ENCODE measurements at places on chromosomes 2 and 18.

DNA sequence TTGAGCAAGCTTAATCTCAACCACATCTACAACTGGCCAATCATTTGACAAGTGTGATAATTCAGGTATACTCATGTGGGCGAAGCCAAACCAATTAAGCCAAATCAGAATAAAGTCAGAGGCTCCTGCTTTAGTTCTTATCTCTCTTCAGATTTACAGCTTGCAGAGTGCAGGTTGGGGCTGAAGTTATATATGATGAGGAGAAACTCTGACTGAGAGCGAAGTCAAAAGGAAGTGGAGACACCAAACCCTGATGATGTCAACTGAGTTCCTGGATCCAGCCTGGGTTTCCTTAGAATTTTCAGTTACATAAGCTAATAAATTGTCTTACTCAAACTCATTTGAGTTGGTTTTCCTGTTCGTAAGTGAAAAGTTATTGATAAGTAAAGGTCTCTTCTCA is 73.9 kb downstream of the ASXL2 start:
- DNase-seq: no peak

DNA sequence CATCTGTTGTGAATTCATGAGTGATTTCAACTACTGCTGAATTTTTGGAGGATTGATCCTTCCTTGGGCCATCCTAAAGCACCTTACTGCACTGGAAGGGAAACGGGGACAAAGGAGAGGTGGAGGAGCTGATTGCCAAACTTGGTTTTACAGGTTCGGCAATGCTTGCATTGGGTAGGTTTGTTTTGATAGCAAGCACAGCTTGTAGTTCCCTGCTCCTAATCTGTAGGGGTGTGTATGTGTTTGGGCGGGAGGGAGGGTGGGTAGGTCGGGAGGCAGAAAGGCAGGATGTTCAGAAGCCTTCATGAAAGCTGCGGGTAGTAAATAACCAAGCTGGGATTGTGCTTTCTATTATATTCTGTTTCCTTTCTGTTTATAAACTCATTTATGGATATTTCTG is 24.6 kb downstream of the PHLPP1 start:
- DNase-seq: no peak

DNA sequence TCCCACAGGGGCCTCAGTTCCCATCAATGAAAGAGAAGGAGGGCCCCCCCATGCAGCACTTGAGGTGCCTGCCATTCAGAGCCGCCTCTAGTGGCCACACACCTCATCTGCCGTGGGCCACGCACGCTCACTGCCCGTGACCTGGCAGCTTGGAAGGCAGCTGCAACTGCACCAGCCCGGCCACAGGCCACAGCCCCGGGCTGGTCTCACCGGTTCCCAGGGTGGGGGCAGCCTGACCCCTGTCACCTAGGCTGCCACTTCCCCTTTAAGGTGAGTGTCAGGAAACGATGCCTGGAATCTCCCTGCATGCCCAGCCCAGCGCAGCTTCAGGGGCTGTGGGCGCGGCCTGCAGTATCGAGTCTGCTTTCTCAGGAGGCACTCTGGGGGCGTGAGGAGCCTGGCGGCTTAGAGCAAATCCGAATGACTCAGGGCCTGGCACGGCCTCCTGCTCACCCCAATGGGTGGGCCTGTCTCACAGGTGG is 2.6 kb downstream of the MAB21L4 start:
- DNase-seq: no peak

GRCh38 chr2:188675391-188676009 is 298.7 kb upstream of the COL3A1 start:
- DNase-seq: no peak

DNA sequence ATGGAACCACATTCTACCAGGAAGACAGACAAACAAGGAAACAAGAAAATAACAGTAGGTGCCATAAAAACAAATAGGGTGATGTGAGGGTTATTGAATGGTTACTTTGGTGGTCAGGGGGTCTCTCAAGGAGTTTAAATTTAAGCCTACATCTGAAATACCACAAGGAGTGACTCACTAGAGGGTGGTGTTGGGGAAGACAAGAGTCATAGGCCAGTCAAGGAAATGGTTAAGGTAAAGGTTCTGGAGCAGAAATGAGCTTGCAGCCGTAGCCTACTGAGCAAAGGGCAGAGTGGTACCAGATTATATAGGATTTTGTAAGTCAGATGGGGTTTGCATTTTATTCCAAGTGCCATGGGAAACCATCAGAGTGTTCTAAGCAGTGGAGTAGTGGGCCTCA is 135.6 kb upstream of the DAPL1 start:
- no peak for DNase-seq

- DNase-seq: no peak
These were observed 20.9 kb upstream of the KCNF1 start for GRCh38 chr2:10890706-10891270.

GRCh38 chr2:38765149-38765548 is 12.9 kb upstream of the GEMIN6 start:
- no peak for DNase-seq

DNA sequence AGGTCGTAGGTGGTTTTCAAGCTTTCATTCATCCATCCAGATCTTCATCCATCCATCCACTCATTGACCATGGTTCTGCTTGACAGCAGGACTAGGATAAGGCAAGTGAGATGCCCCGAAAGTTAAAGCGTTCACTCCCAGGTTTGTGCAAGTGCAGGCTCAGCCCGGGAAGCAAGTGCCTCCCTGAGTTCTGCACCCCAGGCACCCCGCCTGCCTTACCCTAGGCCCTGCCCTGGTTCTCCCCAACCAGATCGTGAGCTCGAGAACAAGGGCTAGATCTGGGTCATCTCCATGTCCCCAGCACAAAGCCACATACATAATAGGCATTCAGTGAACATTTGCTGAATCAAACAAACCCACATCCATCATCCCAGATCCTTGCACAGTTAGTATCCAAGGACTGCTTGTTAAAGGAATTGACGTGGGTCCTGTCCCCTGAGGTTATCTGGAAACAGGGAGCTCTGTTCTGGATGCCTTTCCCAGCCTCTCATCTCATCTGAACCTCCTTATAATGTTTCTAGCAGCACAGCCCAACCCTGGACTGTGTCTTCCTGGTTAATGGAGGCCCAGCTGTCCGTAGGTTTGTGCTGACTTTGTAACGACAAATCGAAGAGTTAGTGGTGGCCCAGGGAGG is 116.1 kb upstream of the GPC1 start:
- no peak for DNase-seq

- DNase-seq: no peak
These were observed 64.9 kb downstream of the PPP1R1C start for GRCh38 chr2:182050333-182051135.

GRCh38 chr2:180208841-180209240 is 201.7 kb upstream of the CWC22 start:
- DNase-seq: no peak

GRCh38 chr2:11365096-11365879 is 20.9 kb upstream of the ROCK2 start:
- no peak for DNase-seq

- DNase-seq: no peak
These were observed 1.6 kb downstream of the COPS9 start for GRCh38 chr2:240134466-240134865.

- DNase-seq: no peak
These were observed 599.1 kb downstream of the NYAP2 start for GRCh38 chr2:225998653-225999052.

GRCh38 chr18:74097803-74098202 is 49.8 kb downstream of the FBXO15 start:
- no peak for DNase-seq

GRCh38 chr2:133992454-133992853 is 261.4 kb upstream of the MGAT5 start:
- no peak for DNase-seq

DNA sequence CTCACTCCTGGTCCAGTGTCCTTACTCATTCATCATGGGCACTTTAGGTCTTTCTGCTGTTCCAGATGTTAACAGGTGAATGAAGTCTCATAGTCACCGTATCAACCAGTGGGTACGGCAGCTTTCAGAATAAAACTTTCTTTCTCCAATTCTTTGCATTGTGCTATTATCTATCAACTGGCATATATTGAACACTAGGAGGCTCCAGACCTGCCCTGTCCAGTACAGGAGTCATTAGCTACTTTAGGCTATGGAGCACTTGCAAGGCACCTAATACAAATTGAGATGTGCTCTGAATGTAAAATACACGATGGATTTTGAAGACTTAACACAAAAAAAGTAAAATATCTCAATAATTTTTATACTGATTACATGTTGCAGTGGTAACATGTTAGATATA is 43.2 kb upstream of the NEB start:
- no peak for DNase-seq

- no peak for DNase-seq
These were observed 513.6 kb downstream of the STK39 start for GRCh38 chr2:167733747-167734146.

- DNase-seq: no peak
These were observed 27.3 kb downstream of the PREPL start for GRCh38 chr2:44333994-44334393.

- no peak for DNase-seq
These were observed 444.4 kb upstream of the HNRNPA3 start for GRCh38 chr2:176768185-176768584.

DNA sequence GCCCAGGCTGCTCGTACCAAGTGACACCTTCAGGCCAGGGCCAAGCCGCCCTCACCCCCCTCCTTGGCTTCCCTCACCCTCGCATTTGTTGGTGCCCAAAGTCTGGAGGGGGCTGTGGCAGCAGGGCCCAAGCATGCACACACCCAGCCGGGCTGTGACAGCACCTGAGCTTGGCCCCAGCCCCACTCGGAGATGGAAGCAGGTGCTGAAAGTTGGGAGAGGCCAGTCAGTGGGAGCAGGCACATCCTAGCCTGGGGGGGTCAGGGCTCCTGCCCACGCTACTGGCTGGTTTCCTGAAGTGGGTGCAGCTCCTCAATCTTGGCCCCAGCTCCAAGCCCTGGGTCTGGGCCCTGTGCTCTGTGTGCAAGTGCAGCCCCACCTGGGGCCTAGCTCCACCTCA is 228.0 kb downstream of the RDH14 start:
- no peak for DNase-seq

DNA sequence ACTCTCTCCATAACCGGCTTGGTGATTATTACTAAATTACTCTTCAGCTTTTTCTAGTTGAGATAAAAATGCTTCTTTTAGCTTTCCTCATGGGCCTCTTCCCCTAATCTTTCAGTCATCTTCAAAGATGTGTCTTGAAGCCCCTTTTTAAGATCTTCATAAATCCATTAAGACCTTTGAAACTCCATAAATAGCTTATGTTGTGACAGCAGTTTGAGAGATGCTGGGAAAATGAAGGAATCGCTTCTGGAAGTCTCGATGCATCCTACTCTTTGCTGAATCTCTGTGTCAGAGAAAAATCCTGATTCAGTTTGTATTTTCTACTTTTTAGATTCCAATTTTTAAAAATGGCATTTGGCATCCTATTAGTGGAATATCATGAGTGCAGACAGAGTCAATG is 13.0 kb downstream of the SCYGR4 start:
- DNase-seq: no peak

DNA sequence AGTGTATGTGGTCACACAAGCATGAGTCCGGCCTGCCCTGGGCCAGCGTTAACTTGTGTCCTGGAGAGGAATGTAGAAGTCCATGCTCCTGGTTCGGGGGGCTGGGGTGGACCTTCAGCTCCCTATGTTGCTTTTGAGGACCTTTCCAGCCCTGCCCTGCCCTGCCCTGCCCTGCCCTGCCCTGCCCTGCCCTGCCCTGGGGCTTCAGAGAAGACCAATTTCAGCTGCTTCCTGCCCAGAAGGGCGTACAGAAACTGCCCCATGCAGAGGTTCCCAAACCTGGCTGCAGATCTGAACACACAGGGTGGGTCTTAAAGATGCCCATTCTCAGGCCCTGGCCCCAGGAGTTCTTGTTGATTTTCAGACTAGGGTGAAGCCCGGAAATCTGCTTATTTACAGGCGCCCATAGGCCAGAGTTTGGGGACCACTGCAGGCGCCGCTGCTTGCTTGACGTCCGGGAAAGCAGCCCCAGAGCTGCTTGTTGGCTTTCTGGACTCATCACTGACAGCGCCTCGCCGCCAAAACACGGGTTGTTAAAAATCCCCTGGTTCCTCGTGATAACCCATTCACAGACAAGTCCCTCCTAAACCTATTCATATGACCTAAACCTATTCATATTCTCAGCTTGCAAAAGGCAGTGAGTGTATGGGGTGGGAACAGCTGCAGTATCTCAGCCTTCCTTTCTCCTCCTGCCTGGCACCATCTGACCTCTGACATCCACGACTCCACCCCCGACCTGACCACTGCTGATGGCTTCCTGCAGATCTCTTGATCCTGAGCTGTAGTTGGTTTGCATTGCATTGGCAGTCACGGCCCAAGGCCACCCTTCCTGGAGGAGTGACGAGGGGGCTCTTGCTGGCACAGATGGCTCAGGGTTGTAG is 198.3 kb downstream of the GLI2 start:
- no peak for DNase-seq

DNA sequence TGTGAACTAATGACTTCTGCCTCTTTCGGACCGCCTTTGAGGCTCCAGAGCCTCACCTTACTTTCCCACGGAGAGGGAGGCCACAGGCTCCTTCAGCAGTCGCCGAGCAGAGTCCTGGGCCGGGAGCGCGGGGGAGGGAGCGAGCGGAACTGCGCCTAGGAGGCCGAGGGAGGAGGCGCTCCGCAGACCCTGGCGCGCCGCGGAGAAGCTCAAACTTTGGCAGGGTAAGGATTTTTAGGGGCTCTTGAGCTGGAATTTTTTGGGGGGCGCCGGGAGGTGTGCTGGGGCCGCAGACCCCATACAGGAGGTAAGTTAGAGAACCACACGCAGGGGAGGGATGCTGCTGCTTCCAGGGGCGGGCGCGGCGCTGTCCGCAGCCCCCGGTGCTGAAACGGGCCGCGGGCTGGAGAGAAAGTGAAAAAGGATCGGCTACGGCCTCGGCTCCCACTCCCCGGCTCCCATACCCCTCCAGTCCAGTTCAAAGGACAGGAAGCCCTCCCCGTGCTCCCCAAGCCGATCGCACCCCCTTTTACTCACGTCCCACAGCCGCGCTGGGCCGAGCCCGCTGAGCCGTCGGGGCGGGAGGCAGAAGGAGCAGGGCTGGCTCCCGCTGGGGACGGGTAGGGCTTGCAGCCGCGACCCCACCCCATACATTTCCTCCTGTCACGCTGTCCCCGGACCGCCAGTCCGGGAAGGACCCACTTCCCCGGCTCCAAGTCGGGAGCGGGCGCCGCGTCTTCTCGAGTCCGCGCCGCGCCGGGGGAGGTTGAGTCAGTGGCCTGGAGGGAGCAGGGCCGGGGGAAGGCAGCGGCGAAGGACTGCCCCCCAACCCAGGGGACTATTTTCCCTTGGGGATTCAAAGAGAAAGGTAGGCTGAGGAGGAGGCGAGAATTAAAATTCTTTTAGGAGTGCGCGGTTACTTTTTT is at the start of gene CNGA3:
TSS of gene CNGA3 (plus strand) at position 146 of the 926 bp plus-strand sequence. CDS start 23,520 bp downstream, outside the sequence.
- DNase-seq: no peak

DNA sequence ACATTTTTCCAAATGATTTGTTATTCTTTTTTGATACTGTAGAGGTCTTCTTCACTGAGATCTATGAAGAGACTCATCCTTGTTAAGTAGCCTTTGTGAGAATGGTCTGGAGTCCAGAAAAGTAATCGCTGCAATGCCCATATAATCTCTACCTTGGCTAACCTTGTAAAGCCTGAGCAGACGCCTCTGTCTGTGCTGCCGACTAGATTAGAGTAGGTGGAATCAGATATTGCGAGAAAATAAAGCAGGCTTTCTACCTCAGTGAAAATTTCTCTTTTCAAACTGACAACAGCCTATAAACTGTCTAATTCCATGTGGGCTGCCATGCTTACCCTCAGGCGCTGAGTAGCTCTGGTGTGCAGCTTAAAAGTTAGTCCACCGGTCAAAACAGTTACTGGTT is 17.5 kb upstream of the CERS6 start:
- DNase-seq: no peak

- no peak for DNase-seq
These were observed 242.0 kb downstream of the RAD51AP2 start for GRCh38 chr2:17276220-17276619.
